ENCODE measurements at places on chromosomes 16 and 17.

- H3K4me3 ChIP-seq, result no peak overlapping the region
- no peaks in the 10 kb centered on the region for H3K36me3 ChIP-seq
- no peaks in the 10 kb centered on the region for H3K4me1 ChIP-seq
- H3K27ac ChIP-seq, result no peak overlapping the region
- no peak for DNase-seq
Measured at GRCh38 chr16:61366006-61366405, 670.2 kb downstream of the CDH8 start.

DNA sequence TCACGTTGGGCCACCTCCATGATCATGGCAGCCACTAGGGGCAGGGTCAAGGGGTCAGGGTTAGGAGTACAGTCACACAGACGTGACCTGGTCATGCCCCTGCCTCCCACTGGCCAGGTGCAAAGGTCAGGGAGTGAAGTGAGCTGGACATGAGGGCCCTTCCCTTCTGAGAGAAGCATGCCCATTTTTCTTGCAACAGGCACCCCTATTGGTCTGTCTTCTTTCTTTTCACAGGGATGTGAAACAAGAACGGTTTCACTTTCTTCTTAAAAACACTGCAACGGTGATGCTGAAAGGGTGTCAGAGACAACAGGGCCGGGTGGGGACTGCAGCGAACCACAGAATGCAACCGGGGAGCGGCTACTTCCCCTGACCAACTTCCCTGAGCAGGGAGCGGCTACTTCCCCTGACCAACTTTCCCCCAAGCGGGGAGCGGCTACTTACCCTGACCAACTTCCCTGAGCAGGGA, 52.1 kb upstream of the DOC2B start:
- no peaks in the 10 kb centered on the region for H3K27me3 ChIP-seq
- peaks cover 25% of the 10 kb centered on the region for H3K4me1 ChIP-seq
- H3K36me3 ChIP-seq, result no peaks in the 10 kb centered on the region
- H3K27ac ChIP-seq, result peak overlapping the region; percentile 82
- no peak overlapping the region for H3K4me3 ChIP-seq

DNA sequence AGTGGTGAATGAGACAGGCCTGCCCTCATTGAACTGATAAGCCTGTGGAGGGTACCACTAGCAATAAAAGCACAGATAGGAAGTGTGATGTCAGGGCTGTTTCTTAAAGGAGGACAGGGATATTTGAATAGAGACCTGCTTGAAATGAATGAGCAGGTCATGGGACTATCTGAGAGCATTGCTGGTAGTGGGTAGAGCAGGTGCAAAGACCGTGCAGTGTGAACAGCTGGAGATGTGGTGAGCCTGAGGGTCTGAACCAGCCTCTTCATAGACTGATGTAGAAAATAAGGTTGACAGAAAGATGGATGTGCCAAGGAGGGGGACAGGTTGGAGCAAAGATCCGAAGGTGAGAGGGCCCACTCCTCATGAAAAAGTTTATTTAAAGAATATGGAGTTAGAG, 2.4 kb downstream of the NUP93 start:
- DNase-seq, result no peak
- peaks cover 11% of the 10 kb centered on the region for H3K4me1 ChIP-seq
- H3K4me3 ChIP-seq, result no peak overlapping the region
- H3K27ac ChIP-seq, result no peak overlapping the region
- no peaks in the 10 kb centered on the region for H3K27me3 ChIP-seq

DNA sequence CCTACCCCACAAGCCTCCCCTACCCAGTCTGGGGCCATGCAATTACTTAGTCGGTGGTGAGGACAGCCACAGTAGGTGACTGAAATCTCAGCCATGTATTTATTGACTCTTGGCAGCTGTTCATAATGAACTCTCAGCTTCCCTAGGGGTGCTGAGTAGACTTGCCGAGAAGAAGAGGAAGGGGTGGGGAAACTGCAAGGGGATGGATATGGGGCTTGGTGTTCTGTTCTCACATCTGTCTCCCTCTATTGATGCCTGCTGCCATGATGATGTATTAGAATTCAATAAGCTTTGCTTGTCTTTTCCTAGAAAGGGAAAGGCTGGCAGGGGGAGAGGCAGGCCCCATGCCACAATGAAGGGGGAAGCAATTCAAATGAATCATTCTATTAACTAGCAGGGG, 112.9 kb downstream of the GP2 start:
- no peak overlapping the region for H3K4me3 ChIP-seq
- H3K27me3 ChIP-seq, result peaks cover 14% of the 10 kb centered on the region
- no peak overlapping the region for H3K27ac ChIP-seq
- no peak for DNase-seq

GRCh38 chr16:87608400-87608985, 6.2 kb downstream of the JPH3 start:
- no peaks in the 10 kb centered on the region for H3K36me3 ChIP-seq
- peaks cover 45% of the 10 kb centered on the region for H3K27me3 ChIP-seq
- DNase-seq, result peak; percentile 84
- peaks cover 12% of the 10 kb centered on the region for H3K4me1 ChIP-seq
- peak overlapping the region; percentile 28 for H3K4me3 ChIP-seq

DNA sequence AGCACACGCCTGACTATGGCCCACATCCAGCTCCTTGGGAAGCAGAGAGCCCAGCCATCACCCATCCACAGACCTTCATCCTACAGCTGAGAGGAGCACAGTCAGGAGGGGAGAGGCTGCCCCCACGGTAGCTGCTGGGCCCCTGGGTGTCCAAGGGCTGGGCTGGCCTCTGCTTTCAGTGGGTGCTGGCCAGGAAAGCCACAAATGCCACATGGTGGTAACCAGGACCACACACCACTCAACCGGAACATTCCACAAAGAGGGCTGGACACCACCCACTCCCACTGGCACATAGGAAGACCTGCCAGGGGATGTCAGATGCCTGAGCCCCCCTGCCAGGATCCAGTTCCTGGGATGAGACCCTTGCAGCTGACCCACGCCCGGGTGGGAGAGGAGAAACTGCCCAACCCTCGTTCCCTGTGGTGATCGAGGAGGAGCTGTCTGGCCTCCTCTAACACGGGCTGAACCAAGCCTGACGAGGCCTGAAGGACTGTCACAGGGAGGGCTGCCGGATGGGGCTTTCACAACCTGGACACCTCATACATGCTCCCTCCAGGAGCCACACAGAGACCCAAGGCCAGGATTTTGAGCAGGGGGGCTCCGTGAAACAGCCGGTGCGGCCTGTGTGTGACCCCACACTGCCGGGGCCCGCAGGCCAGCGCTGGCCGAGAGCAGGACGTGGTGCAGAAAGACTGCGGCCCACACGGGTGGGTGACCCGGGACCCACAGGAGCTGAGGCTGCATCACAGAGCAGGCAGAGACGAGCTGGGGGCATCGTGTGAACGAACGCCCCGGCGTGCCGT, 30.7 kb downstream of the PIEZO1 start:
- H3K36me3 ChIP-seq, result no peaks in the 10 kb centered on the region
- H3K27me3 ChIP-seq, result no peaks in the 10 kb centered on the region
- no peak overlapping the region for H3K27ac ChIP-seq
- DNase-seq, result no peak
- H3K4me1 ChIP-seq, result peaks cover 11% of the 10 kb centered on the region

All from type B pancreatic cell (in vitro differentiated cells).